HS-5 (cell line): ENCODE measurements at places on chromosomes 16 and 17.

GRCh38 chr16:1040346-1040745, 32.2 kb upstream of the SSTR5 start:
- no peak for DNase-seq

GRCh38 chr16:9844361-9844760, 337.9 kb downstream of the GRIN2A start:
- DNase-seq, result peak; percentile 62

DNA sequence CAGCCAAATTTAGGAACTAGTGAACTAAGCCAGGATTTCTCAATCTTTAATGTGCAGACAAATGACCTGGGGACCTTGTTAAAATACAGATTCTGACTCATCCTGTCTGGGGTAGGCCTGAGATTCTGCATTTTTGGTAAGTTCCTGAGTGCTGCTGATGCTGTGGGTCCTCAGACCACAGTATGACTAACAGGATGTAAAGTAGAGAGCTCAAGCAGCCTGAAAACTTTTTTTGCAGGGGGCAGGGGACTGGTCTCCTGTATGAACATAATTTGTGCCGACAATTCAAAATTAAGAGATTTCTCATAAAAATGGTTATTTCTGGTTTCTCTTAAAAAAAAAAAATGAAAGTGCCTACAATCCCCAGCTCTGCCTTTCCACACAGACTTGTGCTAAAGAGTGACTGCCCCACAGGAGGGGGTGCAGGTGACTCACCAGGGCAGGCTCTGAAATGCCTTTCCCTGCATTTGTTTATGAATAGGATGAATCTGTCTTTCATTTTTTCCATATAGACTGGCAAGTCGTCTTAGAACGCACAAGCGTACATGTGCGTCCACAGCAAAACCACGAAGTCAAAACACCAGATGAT, 271.5 kb downstream of the PHKB start:
- DNase-seq, result peak; percentile 49

DNA sequence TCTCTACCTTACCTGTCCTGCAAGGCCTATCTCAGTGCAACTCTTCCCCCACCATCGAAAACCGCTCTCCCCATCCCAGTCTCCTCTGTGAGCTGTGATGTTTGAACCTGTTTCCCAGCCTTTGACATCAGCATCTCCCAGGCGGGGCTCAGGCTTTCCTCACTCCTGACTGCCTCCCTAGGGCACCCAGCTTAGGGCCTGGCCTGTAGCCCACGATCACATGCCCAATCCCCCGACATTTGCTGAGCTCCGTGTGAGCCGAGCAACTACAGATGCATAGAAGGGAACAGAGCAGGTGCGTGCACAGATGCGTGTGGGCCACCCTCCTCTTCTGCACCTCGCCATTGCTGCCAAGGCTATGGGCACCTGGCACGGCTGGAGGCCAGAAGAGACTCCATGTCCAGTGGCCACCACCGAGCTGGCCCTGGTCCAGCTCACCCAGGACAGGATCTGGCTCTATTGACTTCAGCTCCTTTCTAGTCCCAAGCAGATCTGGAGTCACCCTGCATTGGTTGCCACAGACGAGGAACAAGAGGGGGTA, 35.5 kb upstream of the CMIP start:
- DNase-seq, result no peak

DNA sequence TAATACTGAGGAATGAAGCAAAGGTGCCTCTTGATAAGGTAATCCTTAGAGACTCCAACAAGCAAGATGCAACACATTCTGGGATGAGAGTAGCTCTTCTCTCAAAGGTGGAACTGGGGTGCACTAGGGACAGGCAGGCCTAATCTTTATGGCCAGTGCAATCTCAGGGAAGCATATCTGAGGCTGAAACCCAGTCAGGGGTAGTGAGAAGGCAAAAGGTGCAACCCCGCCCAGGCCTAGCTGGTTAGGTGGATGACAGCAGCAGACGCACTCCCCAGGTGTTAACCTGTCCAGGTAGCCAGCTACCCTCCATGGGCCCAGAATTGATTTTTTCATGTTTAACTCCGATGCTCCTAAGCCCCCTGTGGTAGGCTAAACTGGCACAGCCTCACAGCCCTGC, 9.9 kb upstream of the SLC46A1 start:
- no peak for DNase-seq

GRCh38 chr17:40093005-40093579, 7.3 kb downstream of the NR1D1 start:
- DNase-seq, result no peak

DNA sequence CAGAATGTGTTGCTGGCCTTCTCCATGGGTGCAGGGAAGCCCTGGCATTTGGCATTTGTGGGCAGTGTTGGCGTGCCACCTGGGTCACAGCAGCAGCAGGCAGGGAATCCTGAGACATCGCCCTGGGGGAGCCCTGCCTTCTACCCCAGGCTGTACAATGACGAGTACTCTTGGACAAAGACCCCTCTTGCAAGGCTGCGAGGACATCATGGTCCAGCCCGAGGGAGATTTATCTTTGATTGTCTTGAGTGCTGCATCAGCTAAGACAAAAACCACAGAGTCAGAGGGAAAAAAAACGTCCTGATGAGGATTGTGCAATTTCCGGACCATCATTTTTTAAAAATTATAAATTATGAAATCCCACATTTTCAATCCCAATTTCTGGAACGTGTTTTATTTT, 3.7 kb downstream of the CRISPLD2 start:
- no peak for DNase-seq

- DNase-seq, result peak; percentile 95
Measured at GRCh38 chr17:50210240-50211225, 9.1 kb upstream of the COL1A1 start.

GRCh38 chr16:78134944-78135619, 35.6 kb downstream of the WWOX start:
- no peak for DNase-seq

DNA sequence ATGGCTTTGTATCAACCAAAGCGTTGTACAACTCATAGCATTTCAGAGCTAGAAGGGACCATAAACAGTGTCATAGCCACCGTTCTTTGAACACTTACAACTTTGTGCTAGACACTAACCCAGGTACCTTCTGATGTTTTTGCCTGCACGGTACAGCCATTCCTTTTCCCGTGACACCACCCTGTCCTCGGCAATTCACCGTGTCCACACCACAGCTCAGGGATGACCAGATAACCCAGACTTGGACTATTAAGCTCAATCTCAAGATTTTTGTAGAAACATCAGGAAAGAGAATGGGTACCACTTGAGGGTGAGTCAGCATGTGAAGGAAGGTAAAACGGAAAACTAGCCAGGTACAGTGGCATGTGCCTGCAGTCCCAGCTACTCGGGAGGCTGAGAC, 9.8 kb upstream of the CBFB start:
- no peak for DNase-seq

- no peak for DNase-seq
Measured at GRCh38 chr16:4639899-4640509, 15.4 kb downstream of the MGRN1 start.

DNA sequence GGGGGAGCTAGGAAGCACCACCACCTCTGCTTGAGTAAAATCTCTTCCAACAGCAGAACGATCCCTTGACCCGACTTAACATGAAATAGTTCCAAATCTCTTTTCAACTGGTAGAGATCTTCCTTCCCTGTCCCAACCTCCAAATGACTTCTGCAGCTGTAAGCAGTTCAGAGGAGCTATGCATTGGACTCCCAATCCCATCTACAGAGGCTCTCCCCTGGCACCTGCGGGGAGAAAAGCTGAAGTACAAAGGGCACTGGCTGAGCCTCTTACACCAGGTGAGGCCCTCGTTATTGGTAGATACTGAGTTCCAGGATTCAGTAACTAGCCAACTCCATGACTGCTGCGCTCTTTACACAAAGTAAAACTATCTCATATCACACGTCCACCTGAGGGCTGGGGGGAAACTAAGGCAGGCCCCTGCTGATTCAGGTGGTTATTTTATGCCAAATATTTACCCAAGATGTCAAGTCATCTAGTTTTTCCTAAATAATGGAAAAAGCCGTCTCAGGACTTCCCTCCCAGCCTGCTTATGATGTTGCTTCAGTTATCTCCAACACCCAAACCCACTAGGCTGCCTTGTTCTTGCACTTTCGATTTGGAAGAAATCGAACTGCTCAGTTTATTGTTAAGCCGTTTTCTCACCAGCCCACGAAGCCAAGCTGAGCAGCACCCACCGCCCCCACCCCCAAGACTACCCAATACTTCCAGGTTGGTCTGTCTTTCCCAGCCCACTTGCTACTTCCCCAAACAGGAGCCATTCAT, 3.2 kb downstream of the ACTG1 start:
- no peak for DNase-seq

DNA sequence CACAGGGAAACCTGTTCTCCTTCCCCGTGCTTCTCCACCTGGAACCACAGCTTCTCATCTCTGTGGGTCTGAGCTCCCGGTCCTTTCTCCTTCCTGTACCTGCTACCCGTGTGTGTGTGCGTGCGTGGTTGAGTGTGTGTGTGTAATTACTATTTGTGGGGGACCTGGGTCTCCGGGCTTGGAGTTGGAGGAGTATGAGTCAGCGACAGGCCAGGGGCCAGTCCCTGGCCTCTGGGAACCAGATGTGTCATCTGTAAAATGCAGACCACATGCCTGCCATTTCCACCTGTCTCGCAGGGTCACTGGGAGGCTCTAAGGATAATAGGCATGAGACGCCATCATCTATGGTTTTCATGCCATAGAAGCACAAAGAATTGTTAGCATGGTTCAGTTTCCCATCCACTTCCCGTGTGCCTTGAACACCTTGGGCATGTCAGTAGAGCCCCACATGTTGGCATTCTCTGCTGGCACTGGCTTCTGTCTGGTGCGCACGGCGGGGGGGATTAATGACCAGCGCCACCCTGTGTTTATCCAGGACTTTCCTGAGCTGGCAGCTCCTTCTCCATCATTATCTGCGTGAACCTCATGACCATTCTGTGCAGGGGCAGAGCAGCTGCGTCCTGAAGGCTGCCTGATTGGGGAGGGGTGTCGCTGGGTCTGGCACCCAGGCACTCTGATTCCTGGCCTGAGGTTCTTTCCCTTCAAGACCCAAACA, 1.5 kb downstream of the ZNF205 start:
- no peak for DNase-seq

DNA sequence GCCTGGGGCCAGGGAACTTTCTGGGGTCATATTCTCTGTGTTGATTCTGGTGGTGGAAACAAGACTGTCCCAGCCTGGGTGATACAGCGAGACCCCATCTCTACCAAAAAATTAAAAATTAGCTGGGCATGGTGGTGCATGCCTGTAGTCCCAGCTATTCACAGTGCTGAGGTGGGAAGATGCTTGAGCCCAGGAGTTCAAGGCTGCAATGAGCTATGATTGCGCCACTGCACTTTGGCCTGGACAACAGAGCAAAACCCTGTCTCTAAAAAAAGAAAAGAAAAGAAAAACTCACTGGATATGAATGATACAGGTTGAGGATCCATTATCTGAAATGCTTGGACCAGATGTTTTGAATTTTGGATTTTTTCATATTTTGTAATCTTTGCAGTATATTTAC, 13.6 kb downstream of the SCGB1C2 start:
- no peak for DNase-seq

GRCh38 chr16:65069065-65069464, 52.8 kb downstream of the CDH11 start:
- peak; percentile 78 for DNase-seq

- no peak for DNase-seq
Measured at GRCh38 chr17:2271985-2272702, 31.4 kb downstream of the SMG6 start.

- peak; percentile 63 for DNase-seq
Measured at GRCh38 chr17:62876673-62877405, 68.7 kb upstream of the MARCHF10 start.

GRCh38 chr17:21245639-21246084, 7.5 kb downstream of the NATD1 start:
- no peak for DNase-seq

- DNase-seq, result no peak
Measured at GRCh38 chr17:27526604-27527002, 70.4 kb downstream of the KSR1 start.

DNA sequence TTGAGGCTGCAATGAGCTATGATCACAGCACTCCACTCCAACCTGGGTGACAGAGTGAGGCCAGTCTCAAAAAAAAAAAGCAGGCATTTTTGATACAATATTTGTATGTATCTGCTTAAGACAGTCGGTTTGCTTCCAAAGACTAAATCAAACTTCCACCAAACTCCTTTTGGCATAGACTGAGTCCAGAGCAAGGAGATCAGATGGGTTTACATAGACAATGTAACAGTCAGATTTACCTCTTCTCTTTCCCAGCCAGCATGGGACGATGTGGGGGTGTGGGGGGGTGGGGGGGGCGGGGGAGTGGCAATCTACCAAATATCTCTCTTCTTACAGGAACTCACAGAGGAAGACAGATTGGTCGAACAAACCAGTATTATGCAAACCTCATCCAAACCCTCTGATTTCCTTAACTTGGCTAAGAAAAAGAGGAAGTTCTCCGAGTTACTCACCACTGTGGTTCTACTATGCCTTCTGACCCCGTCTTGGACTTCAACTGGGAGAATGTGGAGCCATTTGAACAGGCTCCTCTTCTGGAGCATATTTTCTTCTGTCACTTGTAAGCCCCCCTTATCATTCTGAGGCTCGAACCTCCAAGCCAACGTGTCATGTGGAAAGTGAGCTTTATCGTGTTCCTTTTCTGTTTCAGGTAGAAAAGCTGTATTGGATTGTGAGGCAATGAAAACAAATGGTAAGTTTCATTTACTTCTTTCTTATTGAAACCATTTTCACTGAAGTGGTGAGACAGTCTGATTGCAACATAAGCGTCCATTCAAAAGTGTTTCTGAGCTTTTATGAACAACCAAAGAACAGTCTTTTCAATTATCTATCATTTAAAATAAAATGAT, at the start of gene MILR1:
MILR1 (plus strand) TSS at position 451 of the 848 bp plus-strand sequence; CDS start at position 505, 54 bp downstream.
- peak; percentile 70 for DNase-seq

GRCh38 chr16:9012848-9013507, 49.3 kb upstream of the USP7 start:
- DNase-seq, result no peak

DNA sequence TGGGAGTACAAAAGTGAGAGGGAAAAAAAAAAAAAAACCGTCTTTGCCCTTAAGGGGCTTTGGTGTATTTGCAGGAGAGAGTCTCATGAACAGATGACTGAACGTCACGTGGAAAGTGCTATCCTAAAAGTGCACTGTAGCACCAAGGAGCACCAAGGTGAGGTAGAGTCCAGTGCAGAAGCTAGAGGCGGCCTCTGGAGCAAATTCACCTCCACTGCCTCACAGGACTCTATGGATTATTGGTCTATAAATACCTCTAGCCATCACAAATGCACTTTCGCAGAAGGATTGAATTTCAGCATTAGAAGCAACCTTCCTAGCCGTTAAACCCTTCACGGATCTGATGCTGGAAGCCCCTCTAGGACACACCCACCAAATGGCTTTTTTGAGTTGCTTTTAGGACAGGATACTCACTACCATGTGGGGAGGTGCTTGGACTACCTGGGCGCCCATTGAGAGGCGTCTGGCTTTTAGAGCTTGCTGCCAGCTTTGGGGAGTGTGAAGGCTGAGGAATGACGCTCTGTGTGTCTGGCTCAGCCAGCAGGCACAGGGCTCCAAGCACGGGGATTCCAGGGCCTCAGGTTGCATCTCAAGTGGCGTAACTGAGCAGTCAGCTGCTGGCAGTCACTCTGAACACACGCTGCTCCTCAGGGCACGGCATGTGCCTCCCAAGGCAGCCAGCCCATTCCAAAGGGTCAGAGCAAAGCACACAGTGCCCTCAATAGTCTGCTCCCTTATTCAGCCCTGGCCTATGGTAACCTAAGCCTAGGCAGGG, 52.7 kb downstream of the CDRT4 start:
- DNase-seq, result no peak
